ENCODE measurements at places on chromosomes 5 and 9. TPM values are rescaled to one million over a fixed set of nuclear protein-coding genes. Genes with fewer than 3 reads are reported as not detected.

The S100Z gene
- not detected for total RNA-seq

The SLC6A18 gene
- not detected for total RNA-seq

The PROB1 gene
- not detected for total RNA-seq

The OLFML2A gene
- total RNA-seq: 4.3 TPM

The QRFP gene
- total RNA-seq: not detected

The TEK gene
- 1.5 TPM for total RNA-seq

The NTRK2 gene
- total RNA-seq: 0.54 TPM

The RABGAP1 gene
- total RNA-seq: 8.3 TPM

The DMXL1 gene
- total RNA-seq: 7.4 TPM

The CPLANE1 gene
- 16.7 TPM for total RNA-seq

The NXNL2 gene
- total RNA-seq: 6.9 TPM

The OBP2B gene
- total RNA-seq: not detected

The IL13 gene
- not detected for total RNA-seq

The GABRP gene
- total RNA-seq: not detected

The SLC36A3 gene
- not detected for total RNA-seq

The SLCO4C1 gene
- 4.1 TPM for total RNA-seq

The PRRX2 gene
- 3.0 TPM for total RNA-seq

The CNTFR gene
- not detected for total RNA-seq

The HSD17B4 gene
- 122 TPM for total RNA-seq

The ISOC1 gene
- total RNA-seq: 22.2 TPM

The MOCS2 gene
- total RNA-seq: 44.1 TPM

Data from Caki2 (cell line).